NCI-H1930 (cell line): ENCODE measurements at places on chromosomes 7 and 10.

DNA sequence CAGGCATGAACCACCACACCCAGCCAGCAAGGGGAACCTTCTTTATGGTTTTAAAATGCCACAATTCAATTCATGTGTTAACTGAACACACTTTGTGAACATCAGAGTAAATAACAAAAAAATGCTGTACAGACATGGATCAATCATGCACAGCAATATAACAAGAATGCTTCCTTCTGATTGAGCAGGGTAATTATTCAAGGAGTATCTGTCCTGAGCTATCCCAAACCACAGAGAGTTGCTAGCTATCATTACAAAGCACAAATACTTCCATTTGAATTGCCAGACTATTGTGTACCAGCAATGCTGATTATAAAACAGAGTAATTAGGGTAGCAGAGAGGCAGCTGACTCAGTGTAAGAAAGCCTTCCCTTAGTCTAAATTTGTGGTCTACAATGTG is 11.3 kb upstream of the RHOBTB1 start:
- DNase-seq = no peak

DNA sequence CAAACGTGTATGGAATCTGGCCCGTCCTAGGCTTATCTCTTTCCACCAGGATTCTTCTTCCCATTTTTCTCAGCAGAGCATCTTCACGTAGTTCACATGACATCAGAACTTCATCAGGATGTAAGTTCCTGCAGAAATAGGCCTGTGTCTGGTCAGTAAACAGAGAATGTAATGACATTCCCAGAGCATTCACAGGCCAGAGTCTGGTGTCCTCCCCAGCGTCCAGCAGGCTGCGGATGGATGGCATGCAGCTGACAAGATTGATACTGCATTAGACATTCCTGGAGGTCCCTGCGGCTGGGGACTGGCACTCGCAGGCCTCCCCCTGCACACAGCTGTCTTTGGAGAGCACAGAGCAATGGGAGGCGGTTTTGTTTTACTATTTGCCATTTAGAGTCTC is 28.7 kb downstream of the MGMT start:
- no peak for DNase-seq

- no peak for DNase-seq
Measured at GRCh38 chr10:94098896-94099295, 105.2 kb downstream of the PLCE1 start.

DNA sequence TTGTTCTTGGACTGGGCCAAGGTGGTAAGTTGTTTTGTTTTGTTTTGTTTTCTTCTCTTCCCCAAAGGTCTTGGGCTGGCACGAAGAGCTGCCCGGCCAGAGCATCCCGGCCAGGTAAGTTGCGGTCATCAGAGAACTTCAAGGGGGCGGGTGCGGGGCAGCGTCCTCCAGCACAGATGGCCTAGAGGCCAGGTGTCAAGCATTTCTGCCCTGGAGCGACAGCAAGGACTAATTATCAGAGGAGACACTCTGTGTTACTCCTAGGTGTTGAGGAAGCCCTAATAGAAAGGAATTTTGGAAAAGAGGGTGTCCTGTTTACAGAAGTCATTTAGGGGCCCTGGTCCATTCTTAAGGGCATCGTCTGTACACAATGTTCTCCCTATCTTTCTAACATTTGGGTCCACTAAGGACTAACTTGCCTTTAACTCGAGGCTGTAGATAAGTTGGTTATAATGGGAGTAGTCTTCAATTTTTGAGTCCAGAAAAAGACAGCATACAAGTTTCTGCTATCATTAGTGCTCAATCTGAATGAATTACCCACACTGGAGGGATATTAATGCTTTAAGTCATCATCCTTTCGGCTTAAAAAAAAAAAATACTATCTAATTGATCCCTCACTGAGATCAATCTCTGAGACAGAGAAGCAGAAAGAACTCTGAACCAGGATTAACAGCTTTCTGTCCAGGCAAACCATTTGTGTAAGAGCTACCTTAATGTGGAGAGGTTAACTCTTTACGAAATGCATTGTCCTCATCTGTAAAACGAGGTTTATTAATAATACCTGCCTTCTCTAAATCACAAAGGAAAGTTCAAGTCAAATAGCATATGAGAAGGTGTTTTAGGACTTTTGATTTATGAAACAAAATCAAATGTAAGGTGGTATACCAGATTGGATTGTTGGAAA is 1.5 kb downstream of the ITGB8 start:
- DNase-seq = no peak
